8988T (cell line): ENCODE measurements at places on chromosomes 12 and 14.

DNA sequence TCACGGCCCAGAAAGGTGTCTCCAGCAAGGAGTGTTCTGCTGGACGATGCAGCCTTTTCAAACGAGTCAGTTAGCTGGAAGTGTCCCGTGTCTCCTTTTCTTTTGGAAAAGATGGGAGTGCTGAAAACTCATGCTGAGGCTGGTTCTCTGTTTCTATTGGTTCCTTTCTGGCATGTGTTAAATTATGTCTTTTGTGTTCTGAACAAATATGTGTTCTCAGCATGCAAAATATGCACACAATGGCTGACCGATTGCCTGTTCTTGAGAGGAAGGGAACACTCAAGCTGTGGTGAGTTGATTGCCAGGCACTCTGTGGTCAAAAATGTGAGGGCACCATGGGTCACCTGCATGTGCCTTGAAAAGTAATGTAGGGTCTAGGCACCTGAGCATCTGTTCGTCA is 181.3 kb downstream of the CACNA1C start:
- no peak for DNase-seq

GRCh38 chr12:49689785-49690184 is 17.4 kb downstream of the FMNL3 start:
- no peak for DNase-seq

DNA sequence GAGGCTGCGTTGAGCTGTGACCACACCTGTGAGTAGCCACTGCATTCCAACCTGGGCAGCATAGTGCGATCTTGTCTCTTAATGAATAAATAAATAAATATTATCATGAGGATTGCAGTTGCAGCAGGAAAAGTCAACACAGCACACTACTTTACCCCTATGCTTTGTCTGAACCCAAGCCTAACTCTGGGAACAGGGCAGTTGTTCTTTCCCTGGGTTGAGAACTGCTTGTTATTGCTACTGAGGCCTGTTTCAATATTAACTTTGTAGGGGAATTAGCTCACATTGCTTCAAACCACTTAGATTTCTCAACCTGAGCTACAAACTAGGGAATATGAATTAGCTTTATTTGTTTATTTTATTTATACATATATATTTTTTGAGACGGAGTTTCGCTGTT is 102.5 kb downstream of the SCN8A start:
- no peak for DNase-seq

GRCh38 chr12:7339675-7340074 is 35.8 kb downstream of the ACSM4 start:
- no peak for DNase-seq

DNA sequence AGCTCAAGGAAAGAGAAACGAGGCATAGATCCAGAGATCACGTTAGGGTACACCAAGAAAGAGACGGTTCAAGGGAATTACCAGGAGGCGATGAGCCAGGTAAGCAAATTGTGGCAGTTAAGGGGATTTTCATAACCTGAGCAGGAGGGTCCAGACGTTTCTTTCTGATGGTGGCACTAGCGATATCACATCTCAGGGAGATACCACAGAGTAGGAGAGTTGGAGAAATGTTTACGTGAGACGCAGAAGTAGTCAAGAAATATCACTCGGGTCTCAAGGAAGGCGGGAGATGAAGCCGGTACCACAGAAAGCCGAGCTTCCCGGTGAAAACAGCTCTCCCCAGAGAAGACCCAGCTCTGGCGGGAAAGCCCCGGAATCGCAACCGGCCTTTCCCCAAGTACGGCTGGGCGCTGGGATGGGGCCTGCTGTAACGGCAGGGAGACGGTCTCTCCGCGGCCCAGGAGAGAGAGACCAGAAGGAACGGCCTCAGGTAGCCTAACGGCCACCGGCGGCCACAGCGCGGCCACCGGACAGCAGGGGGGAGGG is 485 bp downstream of the SENP1 start:
- no peak for DNase-seq

- no peak for DNase-seq
Observed at GRCh38 chr14:80956102-80956501, 681 bp downstream of the TSHR start.

DNA sequence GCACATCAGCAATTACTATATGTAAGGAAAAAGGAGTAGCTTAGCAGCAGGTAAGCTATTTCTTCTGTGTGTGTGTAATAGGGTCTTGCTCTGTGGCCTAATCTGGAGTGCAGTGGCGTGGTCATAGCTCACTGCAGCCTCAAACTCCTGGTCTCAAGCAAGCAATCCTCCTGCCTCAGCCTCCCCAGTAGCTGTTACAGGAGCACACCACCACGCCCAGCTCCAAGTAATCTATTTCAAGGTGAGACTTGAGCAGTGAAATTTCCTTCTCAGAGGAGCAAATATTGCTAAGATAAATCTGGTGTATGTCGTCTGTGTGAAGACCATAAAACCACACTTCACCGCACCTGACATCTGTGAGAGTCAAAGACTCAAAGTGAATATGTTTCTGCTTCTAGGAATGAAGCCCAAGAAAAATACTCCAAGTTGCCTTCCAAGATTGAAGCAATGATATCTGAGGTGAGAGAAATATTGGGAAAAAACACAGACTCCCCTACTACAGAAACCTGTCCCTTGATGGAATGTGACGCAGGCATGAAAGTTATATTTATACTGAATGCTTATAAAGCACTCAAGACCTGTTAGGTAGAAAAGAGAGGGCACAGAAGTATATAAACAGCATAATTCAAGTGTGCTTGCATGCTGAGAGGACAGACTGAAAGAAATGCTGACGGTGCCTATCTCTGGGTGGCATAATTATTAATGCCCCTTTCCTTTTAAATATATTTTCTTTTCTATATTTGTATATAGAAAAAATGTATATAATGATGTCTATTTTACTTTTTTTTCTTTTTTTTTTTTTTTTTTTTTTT is 2.5 kb upstream of the SELPLG start:
- no peak for DNase-seq

- no peak for DNase-seq
Observed at GRCh38 chr12:127489061-127489460, 777.9 kb upstream of the TMEM132C start.

DNA sequence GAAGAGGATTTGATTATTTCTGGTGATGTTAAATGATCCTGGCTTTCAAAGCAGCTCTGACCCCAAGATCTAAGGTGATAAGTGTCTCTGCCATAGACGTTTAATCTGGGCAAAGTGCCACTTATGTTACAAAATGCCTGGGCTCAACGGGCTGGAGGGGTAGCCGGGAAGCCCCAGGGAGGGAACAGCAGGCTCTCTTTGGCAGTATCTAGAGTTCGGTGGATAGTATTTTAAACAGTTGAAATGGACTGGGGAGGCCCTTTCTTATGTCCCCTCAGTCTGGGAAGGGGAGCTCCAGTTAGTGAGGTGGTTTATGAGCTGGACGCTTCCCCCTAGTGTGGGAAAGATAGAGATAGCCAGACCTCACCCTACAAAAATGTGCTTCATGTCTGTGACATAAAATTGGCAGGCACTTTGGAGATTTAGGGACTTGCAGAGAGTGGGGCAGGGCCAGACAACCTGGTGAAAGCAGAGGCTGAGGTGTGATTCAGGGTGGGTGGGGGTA is 5.5 kb upstream of the HOXC11 start:
- DNase-seq = no peak

DNA sequence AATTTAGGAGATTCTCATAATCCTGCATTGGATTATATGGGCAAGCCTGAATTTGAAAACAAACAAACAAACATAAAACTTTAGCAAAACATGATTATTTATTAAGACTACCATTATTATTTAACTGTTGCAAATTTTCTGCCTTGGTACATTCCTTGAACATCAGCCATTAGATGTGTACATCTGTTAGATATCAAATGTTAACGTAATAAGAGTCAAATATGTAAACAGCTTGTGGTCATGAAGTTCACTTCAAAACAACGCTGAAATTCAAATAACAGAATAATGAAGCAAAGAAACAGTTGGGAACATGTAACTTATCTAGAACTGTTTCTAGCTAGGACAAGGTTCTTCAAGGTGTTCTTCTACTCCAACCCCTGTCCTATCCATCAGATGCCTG is 14.3 kb upstream of the TMX1 start:
- DNase-seq = no peak

DNA sequence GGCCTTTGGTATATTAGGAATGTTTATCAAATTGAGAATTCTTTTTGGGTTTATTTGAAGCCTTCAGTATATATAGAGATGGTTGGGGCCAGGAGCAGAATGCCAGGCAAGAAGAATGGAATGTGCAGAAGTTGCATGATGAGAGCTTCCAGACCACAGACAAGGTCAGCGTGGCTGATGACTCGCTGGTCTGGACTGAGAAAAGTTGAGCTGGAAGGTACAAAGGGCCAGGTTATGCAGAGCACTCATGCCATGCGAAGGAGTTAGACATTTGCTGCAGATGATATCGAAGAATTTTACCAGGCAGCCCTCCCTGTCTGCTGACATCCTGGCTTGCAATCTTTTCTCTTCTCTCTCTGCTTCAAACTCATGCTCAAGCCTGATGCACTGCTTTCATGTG is 196.2 kb upstream of the ARHGAP5 start:
- no peak for DNase-seq

DNA sequence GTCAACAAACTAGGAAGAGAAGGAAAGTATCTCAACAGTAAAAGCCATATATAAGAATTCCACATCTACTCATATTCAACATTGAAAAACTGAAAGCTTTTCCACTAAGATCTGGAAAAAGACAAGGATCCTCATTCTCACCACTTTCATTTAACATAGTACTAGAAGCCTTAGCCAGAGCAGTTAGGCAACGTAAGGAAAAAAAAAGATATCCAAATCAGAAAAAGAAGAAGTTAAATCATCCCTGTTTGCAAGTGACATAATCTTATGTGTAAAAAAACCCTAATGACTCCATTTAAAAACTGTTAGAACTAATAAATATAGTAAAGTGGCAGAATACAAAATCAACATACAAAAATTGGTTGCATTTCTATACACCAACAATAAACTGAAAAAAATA is 426.2 kb downstream of the BCAT1 start:
- no peak for DNase-seq

GRCh38 chr12:46516933-46517578 is 144.5 kb upstream of the SLC38A2 start:
- DNase-seq = no peak

- DNase-seq = no peak
Observed at GRCh38 chr12:122363782-122364181, 58.7 kb downstream of the CLIP1 start.

GRCh38 chr14:24325963-24326362 is 8.9 kb downstream of the ADCY4 start:
- DNase-seq = no peak

GRCh38 chr14:97485201-97485600 is 688.0 kb downstream of the VRK1 start:
- no peak for DNase-seq

- DNase-seq = no peak
Observed at GRCh38 chr12:76790564-76791552, 26.9 kb downstream of the ZDHHC17 start.

DNA sequence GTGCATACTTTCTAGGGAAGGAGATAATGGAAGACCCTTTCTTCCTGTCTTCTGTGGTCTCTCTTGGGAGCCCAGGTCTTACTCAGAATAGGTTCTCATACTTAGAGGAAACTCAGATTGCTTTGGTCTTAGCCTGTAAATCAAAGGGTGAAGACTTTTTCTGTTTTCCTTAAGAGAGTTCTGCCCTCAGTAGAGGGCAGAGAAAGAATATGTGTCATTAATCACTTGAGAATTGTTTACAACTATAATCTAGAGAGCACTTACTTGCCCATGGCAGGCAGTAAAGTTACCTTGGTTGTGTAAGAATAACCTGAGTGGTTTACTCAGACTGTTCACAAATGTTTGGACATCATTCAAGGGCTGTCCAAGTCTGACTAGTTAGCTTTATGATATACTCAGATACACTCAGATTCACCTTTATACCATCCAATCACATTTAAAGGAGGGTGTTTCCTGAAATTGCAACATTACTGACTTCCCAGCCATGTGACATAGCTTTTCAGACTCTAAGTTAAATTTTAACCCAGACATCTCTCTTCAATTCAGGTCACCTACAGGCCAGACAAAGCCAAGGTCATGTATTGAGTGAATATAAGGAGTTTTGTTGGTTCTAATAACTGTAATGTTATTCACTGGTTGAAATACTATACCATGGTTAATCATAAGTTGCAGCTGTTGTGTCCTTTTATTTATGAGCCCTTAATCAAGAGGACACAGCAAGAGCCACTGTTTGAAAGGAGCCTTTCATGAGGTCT is 372.2 kb downstream of the RAD51B start:
- no peak for DNase-seq

DNA sequence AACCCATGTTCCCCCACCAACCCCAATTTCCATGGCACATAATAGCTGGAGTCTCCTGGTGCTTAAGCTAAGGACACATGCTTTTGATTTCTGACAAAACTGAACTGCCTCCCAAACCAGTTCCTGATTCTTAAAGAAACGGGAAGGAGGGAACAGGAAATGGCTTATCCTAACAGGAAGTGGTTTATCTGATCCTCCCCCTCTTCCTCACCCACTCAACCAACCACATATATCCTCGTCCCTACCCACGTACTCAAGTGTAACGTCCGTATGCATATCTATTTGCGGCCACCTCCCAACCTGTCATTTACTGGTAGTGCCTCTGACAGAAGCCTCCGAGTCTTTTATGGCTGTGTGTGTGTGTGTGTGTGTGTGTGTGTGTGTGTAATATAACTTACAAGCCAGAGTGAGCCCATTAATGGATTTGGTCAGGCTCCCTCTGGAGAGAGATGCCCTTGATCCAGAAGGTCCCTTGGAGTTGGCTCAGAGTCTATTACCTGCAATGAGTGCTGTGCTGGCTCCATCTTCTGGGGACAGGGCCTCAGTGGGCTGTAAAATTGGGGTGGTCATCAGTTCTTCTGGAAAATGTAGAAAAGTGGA is 7.7 kb downstream of the DAZAP2 start:
- no peak for DNase-seq

DNA sequence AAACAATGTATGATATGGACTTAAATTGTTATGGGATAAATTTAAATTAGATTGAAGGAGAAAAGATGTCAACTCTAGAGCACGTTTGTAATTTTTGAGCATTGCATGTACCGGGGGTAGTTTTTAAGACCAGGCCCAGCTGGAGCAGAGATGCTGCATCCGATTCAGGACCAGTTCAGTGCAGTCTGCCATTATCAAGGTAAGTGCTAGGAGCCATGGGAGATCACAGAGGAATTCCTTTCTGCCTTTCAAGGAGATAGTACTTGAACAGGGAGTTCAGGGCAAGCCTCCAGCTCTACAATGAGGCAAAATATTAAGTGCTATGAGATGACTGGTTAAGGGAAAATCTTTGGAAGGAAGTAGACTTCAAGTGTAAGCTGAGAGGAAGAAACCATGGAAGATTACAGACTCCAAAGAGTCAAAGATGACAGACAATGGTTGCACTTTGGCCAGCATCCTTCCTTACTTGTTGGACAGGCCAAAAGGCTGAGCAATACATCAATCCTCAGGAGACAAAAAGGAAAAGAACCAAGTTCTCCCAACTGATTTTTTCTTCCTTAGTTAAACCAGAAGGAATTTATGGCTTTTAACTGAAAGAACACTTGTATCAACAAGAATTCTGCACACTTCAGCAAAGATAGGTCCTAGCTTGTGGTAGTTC is 113.2 kb upstream of the HIF1A start:
- no peak for DNase-seq

- no peak for DNase-seq
Observed at GRCh38 chr14:72008666-72009065, 76.4 kb downstream of the RGS6 start.
